Stimulated activated CD8-positive, alpha-beta memory T cell treated with anti-CD3 and anti-CD28 coated beads, Interleukin-4, amount 100 ng/mL, for 1 hour (primary cell): ENCODE measurements at places on chromosomes 4 and X.

DNA sequence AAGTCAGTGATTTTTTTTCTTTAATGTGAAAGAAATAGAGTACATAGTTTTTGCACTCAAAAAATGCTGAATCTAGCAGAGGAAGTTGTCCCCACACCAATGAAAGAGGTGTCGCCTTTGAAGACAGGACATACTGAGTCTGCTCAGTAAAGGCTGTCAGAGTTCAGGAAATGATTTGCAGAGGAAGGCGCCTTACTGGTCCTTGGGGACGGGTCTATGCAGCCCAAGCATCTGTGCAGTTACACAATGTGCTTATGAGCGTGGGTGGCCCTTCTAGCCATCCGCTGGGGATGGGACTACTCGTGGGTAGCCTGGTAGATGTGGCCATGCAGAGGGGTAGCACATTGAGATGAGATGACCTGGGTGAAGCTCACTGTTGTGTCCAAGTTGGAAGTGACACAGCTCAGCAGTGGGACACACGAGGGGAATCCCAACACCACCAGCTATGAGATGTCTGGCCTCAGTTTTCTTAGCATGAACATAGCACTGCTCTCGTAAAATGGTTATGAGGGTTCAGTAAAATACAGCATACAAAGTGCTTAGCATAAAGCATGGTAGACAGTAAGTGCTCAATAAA lies 116.5 kb upstream of the RBPJ start:
- no peak for DNase-seq

- DNase-seq = peak; percentile 0
Measured at GRCh38 chrX:30593440-30594200, 16.1 kb upstream of the TASL start.

- no peak for DNase-seq
Measured at GRCh38 chr4:85780664-85781063, 305.7 kb downstream of the ARHGAP24 start.

DNA sequence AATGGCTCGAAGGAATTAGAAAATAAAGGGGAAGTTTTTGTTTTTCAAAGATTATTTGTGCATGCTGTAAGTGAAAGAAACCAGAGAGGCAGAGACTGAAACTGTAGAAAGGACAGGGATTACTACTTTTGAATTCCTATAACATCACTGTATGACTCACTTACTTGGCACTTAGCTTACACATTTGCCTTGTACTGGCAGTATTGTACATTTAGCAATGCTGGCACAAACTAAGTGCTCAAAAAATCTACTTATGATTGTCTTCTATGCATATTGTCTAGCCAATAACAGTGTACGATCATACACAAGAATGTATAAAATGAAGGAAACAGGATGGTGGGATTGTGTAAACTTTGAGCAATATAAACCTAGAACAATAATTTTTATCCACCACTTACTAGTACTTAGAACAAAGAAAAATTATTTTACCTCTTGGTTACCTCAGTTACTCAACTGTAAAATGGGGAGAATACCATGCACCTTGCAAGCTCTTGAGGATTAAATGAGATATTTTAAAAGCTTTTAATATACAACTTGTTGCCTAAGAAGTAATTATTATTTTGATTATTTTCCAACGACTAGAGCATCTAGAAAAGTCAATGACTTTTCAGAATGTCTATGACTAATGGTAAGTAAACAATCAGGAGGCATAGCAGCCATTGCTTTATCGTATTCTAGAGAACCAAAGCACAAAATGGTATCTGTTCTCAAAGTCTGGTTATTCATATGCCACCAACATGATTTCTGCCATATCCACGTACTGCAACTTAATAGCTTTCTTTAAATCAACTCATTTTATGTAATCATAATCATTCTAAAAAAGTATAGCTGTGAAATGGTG lies 4.7 kb downstream of the FAM120C start:
- no peak for DNase-seq

DNA sequence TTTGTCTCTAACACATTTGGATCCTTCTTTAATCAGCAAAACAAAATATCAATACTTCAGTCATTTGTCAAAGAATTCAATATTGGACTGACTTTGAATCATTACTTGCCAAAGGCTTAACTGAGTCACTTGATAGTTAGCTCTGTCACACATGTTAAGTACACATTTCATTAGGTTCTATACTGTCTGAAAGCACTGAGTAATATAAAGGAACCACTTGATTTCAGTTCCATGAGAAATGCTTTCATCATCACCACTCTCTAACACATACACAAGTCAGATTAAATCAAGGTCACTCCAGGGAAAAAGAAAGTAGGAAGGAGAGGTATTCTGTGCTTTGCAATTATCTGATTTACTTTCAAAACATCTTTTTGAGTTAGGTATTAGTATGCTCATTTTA lies 1233.1 kb downstream of the C4orf33 start:
- no peak for DNase-seq

DNA sequence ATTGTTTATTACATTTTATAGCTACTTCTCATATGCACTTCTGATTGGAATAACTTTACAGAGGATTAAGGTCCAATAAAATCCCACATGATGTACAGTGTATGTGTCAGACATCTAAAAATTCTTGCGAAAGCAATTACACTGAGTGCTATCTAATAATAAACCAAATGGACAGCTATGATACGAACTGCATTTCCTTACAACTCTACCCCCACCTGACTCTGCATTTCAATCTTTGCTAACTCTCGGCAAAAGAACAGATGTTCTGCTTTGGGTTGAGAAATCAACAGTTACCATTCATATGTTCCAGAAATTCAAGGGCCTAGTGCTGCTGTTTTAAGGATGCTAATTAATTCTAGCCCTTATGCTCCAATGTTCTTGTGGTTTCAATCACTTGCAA lies 287.9 kb upstream of the NOCT start:
- no peak for DNase-seq

DNA sequence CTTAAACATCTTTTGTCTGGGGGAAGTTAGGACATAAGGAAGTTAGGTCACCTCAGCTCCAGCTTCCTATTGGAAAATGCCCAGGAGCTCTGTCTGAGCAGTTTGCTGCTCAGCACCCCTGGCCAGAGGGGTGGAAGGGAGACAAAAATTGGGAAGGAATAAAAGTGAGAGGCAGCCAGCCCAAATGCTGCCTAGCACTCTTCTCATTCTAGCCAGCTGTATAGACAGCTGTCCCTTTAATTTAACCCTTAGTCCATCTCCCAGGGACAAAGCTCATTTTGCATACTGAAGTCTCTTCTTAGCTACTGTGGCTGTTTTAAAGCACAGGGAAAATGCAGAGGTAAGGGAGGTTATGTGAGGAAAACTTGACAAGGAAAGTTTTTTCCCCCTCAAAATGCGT lies 89.5 kb upstream of the CITED1 start:
- DNase-seq = no peak

GRCh38 chr4:40165916-40166315 lies 30.9 kb upstream of the RHOH start:
- no peak for DNase-seq

GRCh38 chr4:146462251-146462650 lies 59.5 kb downstream of the SLC10A7 start:
- DNase-seq = no peak

DNA sequence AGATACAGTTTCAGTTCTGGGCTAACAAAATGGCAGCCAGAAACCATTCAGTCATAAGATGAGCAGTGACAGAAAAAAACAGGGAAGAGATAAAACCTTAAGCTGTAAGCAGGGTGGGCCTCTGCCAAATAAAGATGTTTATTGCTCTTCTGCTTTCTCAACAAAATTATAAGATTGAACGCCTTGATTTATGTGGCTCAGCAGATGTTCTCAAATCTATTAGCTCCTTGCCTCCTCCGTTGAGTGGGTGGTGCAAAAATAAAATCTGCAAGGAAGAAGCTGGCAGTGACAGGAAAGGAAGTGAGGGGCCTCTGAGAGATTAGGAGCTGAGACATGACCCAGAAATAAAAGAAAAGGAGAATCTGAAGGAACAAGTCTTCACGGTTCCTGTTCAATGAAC lies 206.6 kb downstream of the PTTG2 start:
- DNase-seq = no peak

GRCh38 chrX:14363728-14364127 lies 165.6 kb upstream of the GLRA2 start:
- DNase-seq = no peak

GRCh38 chrX:13389501-13389900 lies 69.6 kb upstream of the ATXN3L start:
- no peak for DNase-seq

- DNase-seq = peak; percentile 49
Measured at GRCh38 chr4:139453041-139453370, 915 bp upstream of the RAB33B start.

GRCh38 chr4:75907966-75908365 lies 5.7 kb upstream of the PPEF2 start:
- no peak for DNase-seq

DNA sequence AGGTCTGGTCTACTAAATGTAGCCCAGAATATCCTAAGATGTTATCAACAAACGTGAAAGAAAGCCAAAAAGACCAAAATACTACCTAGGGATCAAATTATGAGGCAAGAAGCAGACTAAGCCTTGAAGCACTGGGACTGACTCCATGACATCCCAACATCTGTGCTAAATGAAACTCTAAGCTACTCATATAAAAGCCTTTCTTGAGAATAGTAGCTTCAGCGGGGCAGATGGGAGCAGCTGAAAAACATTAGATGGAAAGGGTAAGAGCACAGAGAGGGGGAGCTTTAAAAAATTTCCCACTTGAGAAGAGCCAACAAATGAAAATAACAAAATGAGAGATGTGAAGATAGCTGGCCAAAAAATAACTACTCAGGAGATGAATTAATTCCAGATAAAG lies 81.7 kb downstream of the MAD2L1 start:
- DNase-seq = no peak

- no peak for DNase-seq
Measured at GRCh38 chr4:57191523-57192034, 81.4 kb upstream of the IGFBP7 start.

- no peak for DNase-seq
Measured at GRCh38 chr4:159264057-159264456, 161.2 kb downstream of the RAPGEF2 start.

DNA sequence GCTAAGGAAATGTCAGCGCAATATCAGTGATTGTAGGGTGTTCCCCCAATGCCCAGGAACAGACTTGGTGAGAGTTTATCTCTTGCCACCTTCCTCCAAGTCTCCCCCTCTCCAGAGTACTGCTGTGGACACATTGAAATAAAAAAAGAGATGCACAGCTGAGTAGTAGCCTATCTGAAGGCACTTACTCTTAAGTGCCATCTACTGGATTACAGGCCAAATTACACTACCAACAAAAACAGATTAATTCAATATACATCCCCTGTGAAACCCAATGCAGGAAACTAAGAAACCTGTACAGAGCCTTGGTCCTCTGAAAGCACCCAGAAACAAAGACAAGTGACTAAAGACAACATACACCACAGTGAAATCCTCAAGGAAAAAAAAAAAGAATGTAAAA lies 460.3 kb downstream of the ZIC3 start:
- DNase-seq = no peak

DNA sequence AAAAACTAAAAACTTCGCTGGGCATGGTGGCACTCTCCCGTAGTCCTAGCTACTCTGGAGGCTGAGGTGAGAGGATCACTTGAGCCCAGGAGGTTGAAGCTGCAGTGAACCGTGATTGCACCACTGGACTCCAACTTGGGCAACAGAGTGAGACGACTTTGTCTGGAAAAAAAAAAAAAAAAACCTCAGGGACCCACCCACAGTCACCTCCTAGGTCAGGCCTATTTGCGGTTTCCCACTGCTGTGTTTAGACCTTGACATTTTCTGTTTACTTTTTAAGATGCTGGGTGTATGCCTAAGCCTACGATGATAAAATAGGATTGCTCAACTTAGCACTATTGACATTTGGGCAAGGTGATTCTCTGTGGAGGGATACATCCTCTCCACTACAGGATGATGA lies 197.4 kb upstream of the TBL1X start:
- no peak for DNase-seq

- no peak for DNase-seq
Measured at GRCh38 chr4:27218013-27218412, 357.4 kb downstream of the STIM2 start.

DNA sequence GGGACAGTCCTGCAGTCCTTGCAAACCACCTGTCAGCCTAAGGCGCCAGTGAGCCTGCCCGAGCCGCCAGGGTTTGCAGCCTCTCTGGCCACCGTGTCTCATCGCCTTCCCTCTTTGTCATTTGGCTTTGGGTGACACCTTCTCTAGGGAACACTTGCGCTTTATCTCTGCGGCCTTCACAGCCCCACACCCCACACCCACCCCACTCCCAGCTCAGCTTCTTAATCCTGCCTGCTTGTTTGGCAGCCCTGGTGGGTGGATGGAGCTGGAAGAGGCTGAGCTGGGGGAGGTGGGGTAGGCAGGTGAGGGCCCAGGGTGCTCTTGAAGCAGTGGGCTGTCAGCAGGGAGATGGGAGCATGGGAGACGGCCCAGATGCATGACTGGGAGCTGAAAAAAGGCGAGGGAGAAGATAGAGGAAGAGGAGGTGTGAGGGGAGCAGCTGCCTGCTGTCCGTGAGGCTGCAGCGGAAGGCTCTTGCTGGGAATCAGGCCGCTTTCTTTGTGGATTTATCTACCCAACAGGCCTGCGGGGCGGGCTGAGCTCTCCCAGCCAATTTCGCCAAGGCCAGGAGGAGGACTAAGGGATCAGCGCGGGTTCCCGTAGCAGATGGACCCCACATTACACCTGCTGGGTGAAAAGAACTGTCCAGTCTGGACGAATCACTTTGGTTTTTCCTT lies 97.5 kb upstream of the STOX2 start:
- DNase-seq = no peak

- no peak for DNase-seq
Measured at GRCh38 chr4:158775091-158775651, 6.3 kb downstream of the FNIP2 start.

GRCh38 chr4:8921465-8921864 lies 49.8 kb upstream of the HMX1 start:
- no peak for DNase-seq

- no peak for DNase-seq
Measured at GRCh38 chr4:154954117-154954516, 173.0 kb downstream of the RBM46 start.

DNA sequence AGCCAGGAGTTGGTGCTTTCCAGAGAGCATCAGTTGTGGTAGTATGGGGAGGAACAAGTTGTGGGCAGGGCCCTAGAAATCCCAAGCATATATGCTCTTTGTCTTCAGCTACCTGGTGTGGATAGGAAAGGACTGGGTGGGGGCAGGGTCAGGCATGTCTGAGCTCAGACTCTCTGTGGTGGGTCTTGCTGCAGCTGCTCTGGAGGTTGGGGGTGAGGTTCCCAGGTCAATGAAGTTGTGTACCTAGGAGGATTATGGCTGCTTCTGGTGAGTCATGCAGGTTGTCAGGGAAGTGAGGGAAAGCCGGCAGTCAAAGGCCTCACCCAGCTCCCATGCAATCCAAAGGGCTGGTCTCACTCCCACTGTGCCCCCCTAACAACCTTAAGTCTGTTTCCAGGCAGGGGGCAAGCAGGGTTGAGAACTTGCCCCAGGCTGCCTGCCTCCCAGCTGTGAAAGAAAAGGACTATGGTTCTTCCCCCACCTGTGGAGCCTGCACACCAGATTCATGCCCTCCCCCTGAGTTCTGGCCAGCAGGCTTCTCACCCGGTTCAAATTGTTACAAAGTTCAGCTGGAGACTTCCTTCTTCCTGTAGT lies 30.4 kb upstream of the QRFPR start:
- DNase-seq = no peak
